ENCODE measurements at places on chromosomes 5 and 9.

- no peak for DNase-seq
These were observed 70.8 kb downstream of the ACTL7B start for GRCh38 chr9:108784998-108785397.

GRCh38 chr5:33489481-33490067, 48.8 kb downstream of the TARS1 start:
- no peak for DNase-seq

DNA sequence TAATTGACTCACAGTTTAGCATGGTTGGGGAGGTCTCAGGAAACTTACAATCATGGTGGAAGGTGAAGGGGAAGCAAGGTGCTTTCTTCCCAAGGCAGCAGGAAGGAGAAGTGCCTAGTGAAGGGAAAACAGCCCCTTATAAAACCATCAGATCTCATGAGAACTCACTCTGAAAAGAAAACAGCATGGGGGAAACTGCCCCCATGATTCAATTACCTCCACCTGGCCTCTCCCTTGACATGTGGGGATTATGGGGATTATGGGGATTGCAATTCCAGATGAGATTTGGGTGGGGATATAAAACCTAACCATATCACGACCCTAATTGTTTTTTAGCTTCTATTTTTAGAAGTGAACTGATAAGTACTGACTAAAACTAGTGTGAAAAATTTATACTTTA, 1377.5 kb upstream of the DMAC1 start:
- no peak for DNase-seq

DNA sequence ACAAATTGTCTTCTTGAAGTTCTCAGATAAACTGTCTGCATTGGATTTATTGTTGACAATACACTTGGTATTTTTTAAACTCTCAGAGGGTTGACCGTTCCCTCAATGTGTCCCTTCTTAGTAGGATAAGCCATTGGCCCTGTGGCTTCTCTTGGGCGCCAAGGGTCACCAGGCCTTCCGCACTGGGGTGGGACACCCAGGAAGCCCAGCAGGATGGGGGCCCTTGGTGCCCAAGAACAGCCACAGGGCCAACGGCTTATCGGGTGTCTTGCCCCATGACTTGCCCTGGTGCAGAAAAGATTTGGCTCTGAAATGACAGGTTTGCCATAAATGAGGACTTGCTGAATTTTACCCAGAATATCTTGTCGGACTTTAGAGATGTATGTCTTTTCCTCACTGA, 375.0 kb downstream of the IRX2 start:
- DNase-seq, result no peak

- DNase-seq, result no peak
These were observed 150.2 kb upstream of the TBCA start for GRCh38 chr5:77926337-77926736.

DNA sequence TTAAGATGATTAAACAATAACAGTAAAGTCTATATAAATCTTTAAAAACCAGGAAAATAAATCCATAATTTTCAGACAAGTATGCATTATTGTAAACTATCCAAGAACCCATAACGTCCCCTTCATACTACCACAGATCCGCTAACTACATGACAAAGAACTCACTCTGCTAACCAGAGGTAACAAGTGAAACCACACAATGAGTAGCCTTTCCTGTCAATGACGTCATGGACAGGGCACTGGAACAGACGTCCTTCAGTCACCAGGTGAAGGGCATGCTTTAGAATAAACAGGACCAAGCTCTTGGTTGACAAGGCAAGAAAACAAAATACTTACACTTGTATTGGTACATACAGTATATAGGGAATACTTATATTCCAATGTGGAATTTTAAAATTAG, 45.2 kb downstream of the RNF130 start:
- peak; percentile 84 for DNase-seq

GRCh38 chr9:33232815-33233214, 7.2 kb upstream of the SPINK4 start:
- DNase-seq, result no peak

DNA sequence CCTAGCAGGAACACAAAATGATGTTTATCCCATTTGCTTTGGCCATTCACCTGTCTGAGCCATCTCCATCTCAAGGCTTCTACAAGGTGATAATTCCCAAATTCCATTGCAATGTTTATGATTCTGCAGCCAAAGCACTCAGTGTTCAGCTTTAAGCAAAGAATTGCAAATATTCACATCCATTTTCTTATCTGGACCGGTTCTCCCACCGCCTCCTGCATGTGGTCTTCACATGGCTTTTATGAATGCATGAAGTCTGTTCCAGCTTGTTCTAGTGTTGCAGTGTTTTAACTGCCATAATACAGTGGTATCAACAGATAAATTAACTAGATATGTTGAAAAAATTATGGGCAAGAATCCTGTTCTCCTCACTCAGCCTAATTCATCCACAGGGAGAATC, 443.0 kb upstream of the KLF4 start:
- DNase-seq, result no peak

GRCh38 chr5:110841137-110841536, 102.3 kb downstream of the SLC25A46 start:
- DNase-seq, result no peak

Measured in SW480 (cell line).